ENCODE measurements at places on chromosomes 5 and 9.
A peak's percentile ranks its signal among the peaks of the same experiment; 100 is the strongest.

DNA sequence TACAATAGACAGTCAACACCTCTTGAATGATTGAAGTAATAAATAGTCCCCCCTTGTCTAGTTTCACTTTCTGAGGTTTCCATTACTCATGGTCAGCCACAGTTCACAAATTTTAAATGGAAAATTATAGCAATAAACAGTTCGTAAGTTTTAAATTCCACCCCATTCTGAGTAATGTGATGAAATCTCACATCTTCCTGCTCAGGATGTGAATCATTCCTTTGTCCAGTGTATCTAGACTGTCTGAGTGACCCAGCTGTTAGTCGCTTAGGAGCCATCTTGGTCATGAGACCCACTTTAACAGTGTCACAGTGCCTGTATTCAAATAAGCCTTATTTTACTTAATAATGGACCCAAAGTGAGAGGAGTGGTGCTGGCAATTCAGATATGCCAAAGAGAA, 311.6 kb upstream of the PRR16 start:
- DNase-seq: no peak

GRCh38 chr9:69455311-69455710, 130.3 kb downstream of the ENTREP1 start:
- no peak for DNase-seq

GRCh38 chr9:93114984-93115335, 18.9 kb downstream of the CARD19 start:
- DNase-seq: no peak

- no peak for DNase-seq
Measured at GRCh38 chr5:60352992-60353599, 346.9 kb downstream of the DEPDC1B start.

DNA sequence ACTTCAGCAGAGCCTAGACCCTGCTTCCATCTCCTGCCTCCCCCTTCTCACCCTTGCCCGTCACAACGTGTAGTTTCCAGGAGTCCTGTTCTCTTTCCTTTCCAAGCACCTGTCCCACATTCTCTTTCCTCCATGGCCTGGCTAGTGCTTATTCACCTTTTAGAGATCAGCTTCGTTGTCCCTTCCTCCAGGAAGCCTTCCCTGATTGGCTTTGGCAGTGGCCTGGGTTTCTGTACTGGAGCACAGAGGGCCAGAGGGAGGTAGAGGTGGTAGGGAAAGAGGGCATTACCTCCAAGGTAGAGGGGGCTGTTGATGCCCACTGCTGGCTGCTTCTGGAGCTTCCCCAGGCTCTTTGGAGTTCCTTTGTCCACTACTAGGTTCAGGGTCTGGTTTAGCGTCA, 93.7 kb upstream of the PANK3 start:
- DNase-seq: no peak

DNA sequence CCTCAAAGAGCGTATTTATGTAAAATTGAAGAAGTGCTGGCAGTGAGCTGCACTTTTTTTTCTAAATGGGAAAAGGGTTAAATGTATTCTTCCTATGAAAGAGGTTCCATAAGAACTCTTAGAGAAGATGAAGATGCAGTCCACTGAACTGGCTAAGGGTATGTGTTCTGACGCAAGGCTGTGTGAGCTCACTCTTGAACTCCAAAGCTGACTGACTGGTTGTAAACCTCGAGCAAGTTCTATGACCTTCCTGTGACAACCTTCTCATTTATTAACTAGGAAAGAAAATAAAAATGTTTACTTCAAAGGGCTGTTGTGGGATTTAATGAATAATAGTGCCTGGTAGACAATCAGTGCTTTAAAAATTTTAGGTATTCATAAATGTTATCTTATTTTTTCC, 46.7 kb downstream of the POC5 start:
- no peak for DNase-seq

DNA sequence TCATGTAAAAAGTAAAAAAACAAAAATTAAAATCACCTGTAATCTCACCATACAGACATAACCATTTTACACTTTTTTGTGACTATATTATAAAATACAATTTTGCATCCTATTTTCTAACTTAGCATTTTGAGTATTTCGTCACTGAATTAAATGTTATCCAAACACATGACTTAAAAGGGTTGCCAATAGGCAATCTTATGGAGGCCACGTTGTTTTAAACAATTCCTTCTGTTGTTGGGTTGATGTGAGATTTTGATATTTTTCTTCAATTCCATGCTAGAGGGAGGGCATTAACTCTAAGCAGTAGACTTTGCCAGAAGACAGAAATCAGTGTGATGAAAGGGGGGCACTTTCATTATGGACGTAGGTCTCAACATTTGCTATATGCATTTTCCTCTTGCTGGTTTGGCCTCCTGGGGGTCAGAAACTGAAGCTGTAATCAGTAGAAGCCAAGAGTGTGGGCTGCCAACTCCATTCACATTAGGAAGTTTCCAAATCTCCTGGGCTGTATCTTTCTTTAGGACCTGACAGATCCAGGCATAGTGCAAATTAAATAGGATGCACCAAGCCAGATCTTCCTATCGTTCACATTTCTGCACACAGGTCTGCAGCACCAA, 614.2 kb upstream of the CLINT1 start:
- no peak for DNase-seq

GRCh38 chr5:96562614-96563013, 99.6 kb upstream of the CAST start:
- no peak for DNase-seq

- DNase-seq: no peak
Measured at GRCh38 chr9:27367175-27367798, 70.3 kb upstream of the EQTN start.

GRCh38 chr5:66597183-66597757, 1.1 kb downstream of the MAST4 start:
- DNase-seq: no peak

DNA sequence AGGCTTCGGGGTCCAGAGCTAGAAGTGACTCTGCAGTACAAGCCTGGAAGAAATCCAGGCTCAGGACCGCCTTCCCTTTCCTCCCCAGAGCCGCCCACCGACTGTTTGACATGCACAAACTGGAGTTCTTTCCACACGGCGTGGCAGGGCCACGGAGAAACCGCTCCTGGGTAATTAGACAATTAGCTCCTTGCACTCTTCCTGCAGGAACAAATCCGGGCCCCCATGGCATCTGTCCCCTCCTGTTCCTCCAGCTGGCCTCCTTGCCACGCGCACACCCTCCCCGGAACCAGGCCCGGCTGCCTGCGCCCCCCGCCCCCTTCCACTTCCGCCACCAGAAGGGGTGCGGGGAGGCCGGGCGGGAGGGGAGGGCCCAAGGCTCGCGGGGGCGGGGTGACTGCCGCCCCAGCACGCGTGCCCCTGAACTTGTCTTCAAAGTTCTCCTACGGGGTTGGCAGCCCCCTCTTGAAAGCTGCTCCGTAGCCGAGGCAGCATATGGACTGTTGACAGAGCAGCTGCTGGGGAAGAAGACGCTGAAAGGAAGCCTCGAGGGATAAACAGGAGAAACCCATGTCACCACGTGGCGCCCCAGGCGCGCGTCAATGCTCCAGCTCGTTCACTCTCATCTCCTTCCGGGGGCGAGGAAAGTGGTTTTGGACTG, 74.3 kb downstream of the SEC61B start:
- DNase-seq: peak; percentile 1

DNA sequence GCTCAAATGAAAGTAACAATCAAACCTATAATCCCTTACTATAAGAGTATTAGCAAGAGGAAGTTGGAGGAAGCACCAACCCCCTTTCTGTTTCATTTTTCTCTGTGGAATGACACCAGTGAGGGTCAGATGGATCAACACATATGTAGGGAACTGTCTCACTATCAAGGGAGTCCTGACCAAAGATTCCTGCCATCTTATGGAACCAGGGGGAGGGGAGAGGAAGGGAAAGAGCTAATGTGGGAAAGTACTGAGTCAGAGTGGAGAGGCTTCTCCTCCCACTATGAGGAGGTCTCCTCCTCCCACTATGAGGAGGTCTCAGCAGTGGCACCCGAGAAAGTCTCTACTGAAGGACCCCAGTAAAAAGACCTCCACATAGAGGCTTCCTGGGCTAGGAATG, 73.3 kb upstream of the PCSK1 start:
- no peak for DNase-seq

- no peak for DNase-seq
Measured at GRCh38 chr5:161925960-161926359, 78.0 kb downstream of the GABRA1 start.

- DNase-seq: no peak
Measured at GRCh38 chr5:44246986-44247385, 142.2 kb downstream of the FGF10 start.

- DNase-seq: no peak
Measured at GRCh38 chr9:3836011-3836410, 310.2 kb upstream of the RFX3 start.

DNA sequence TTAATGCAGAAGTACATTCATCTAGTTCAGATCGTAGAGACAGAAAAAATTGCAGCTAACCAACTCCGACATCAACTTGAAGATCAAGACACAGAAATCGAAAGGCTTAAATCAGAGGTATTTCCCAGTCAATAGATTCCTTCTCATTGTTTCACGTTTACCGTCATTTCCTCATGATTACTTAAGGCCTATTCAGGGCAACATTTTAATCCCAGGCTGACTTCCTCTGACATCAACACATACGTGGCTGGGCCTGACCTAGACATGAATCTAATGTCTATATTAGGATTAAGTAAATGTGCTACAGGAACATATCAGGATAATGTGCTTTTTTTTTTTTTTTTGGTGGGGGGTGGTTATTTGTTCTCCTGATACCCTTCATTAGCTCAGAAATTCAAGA, 107.9 kb downstream of the RASGRF2 start:
- DNase-seq: no peak

- DNase-seq: peak; percentile 17
Measured at GRCh38 chr9:72271613-72272478, 93.2 kb downstream of the ZFAND5 start.

DNA sequence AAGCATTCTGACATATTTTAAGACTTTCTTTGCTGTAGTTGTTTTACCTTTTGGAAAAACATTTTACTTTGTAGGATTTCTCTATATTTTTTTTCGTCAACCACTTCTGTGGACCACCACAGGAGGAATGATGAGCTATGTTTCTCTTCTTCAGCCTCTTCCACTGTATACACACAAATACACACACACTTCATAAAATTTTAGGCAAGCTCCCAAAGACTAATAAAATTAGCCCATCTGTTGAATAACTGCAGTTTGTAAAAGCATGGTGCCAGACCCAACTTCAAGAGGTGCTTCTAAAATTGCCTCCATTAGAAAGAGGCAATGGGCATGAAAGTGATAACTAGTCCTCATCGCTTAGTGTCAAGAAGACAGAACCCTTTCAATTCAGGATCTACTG, 4.1 kb upstream of the CEP120 start:
- no peak for DNase-seq

DNA sequence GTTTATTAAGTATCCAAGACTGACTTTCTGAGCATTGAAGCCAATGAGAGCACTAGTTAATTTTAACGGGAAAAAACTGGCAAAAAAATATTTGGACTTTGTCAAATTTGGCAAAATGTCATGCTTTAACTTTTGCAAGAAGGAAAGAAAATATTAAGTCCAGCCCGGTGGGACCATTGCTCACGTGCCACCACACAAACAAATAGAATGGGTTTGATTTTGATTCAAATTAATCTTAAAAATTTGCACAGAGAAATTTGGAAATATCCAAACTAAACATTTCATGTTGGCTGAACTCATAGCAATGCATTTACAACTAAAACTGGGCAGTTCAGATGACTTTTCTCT, 302.2 kb downstream of the EBF1 start:
- no peak for DNase-seq

DNA sequence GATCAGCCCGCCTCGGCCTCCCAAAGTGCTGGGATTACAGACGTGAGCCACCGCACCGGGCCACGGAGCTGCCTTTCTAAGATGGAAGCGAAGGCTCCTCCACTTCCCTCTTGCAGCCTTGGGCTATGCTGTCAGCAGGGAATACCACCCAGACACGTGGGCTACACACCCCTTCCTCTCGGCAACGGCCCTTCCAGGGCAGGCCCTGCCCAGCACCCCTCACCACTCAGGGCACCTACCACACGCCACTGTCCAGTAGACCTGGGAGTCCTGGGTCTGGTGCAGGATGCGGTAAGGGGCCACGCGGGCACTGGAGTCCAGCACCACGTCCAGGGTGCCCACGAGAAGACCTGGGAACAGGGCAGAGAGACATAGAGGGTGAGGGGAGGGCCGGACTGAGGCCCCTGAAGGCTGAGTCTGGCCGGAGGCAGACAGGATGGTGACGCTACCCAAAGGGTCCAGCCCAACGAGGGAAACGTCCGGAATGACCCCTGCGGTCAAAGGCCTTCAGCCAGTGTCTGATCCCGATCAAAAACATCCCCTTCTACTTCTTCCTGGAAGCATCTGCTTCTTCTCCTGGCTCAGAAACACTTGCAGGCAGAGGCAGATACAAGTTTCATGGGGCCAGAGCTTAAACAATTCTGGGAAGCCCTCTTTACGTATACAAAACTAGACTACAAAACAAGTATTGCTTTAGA, 3.1 kb downstream of the TBC1D9B start:
- no peak for DNase-seq

GRCh38 chr5:151491062-151491461, 43.7 kb downstream of the SLC36A1 start:
- DNase-seq: no peak

DNA sequence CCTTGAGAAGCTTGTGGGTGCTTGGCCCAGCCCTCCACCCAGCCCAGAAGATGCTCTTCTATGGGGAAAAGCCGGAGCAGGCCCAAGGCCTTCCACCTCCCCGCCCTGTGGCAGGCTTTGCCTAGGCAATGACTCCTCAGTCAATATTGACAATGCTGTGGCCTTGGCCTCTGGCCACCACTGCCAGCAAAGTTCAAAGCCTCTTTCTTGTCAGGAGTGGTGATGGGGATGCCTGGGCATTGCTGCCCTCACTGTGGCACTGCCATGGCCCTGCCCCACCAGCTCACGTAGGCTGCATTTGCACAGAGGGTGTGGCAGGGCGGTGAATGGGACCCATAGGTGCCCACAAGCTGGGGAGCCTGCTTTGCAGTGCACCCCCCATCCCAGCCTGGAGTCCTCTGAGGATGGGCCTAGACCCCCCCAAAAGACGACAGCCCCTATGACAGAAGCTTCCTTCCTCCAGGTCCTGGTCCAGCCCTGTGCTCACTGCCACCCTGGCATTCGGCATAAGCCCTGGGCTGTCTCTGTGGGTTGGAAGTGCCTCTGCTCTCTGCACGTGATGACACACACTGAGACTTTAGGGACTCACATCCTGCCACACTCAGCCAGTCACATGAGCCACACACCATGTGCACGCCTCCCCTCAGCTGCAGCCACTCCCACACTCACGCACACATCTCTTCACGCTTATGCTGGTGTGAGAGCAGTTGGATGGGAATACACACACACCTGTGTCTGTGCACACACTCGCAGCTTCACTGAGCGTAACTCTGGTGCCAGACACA, 31.1 kb downstream of the MORN5 start:
- peak; percentile 4 for DNase-seq

GRCh38 chr5:34677428-34677827, 21.3 kb downstream of the RAI14 start:
- DNase-seq: no peak

GRCh38 chr9:93644397-93645088, 68.2 kb downstream of the PHF2 start:
- DNase-seq: no peak

DNA sequence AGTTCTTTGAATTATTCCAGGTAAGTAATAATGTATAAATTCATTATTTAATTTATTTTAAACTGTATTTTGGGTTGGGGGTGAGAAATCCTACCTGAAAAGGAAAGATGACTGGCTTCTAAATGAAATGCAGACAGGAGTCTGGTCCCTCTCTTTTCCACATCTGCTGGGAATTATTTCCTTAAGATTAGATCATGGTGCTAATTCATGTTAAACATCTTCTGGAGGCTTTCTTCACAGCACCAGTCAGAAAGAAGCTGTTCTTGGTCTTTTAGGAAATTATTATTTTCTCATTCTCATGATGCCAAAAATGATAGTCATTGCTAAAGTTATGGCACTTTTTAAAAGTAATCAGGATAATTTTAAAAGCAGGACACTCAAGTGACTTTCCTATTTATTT, 254.2 kb downstream of the CWC27 start:
- no peak for DNase-seq

All from activated T-cell treated with anti-CD3 and anti-CD28 coated beads for 48 hours (primary cell).